ENCODE measurements at places on chromosomes 11 and 22. TPM values are rescaled to one million over a fixed set of nuclear protein-coding genes. Genes with fewer than 3 reads are reported as not detected.

Gene TMA7B
- 4.4 TPM for total RNA-seq

DNA sequence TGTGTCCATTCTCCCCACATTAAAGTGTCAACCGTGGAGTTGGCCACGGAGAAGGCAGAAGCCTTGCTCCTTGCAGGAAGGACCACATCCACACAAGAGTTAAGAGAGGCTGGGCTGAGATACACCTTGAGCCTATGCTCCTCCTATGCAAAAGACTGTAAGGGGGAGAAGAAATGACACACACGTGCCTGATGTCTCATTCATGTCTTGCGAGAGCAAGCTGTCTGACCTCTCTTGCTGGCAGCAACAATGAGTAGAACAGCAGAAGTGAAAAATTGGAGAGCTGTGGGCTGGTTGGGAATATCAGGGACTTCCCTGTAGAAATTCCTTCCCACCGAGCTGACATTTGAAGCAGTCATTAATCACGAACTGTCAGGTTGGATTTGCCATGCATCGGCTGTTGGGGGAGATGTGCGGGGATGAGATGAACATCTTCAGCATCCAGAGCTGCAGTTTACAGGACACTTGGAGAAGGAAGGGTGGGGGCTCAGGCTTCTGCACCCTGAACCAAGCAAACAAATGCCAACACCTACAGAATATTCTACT is 139.3 kb downstream of the MYO18B start:
- no peak for ATAC-seq

- ATAC-seq = no peak
Observed at GRCh38 chr22:45911601-45912271, 65.2 kb downstream of the WNT7B start.

DNA sequence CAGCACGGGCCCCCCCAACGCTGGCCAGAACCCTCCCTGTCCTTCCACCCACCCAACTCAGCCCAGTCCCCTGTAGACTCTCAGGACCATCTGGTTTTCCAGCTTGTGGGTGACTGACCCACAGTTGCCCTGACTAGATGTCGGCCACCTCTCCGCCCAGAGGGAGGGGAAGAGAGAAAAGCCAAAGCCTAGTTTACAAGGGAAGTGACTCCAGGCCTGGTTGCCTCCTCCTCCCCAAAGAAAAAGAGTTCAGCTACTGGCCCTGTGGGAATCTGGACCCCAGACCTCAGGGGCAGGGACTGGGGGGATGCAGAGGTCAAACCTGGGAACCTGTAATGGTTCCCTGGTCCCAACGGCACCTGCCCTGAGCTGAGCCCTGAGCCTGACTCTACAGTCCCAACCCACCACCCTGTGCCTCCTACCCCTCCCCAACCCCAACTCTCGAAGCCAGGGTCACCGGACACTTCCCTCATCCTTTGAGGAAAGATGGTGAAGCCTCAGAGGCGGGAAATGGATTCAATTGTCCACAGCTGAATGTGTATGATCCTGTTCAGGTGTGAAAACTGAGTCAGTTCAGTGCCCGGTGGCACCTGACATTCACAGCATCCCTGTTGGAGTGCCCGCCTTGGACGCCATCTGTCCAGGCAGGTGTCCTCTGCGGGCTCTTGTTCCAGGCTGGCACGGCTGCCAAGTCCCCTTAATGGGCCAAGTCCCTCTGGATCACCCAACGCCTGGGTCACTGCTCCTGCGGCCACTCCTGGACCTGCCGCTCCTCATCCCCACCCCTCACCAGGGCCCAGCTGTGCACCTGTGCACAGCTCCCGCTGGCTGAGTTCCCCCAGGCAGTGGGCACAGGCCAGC is 21.0 kb upstream of the WNT7B start:
- ATAC-seq = no peak

GRCh38 chr22:30474683-30475424 is 3.0 kb upstream of the SEC14L3 start:
- peak; percentile 59 for ATAC-seq

Gene MMP11
- total RNA-seq = 0.50 TPM

Gene OR56A1
- not detected for total RNA-seq

Gene MIOX
- total RNA-seq = 0.53 TPM

DNA sequence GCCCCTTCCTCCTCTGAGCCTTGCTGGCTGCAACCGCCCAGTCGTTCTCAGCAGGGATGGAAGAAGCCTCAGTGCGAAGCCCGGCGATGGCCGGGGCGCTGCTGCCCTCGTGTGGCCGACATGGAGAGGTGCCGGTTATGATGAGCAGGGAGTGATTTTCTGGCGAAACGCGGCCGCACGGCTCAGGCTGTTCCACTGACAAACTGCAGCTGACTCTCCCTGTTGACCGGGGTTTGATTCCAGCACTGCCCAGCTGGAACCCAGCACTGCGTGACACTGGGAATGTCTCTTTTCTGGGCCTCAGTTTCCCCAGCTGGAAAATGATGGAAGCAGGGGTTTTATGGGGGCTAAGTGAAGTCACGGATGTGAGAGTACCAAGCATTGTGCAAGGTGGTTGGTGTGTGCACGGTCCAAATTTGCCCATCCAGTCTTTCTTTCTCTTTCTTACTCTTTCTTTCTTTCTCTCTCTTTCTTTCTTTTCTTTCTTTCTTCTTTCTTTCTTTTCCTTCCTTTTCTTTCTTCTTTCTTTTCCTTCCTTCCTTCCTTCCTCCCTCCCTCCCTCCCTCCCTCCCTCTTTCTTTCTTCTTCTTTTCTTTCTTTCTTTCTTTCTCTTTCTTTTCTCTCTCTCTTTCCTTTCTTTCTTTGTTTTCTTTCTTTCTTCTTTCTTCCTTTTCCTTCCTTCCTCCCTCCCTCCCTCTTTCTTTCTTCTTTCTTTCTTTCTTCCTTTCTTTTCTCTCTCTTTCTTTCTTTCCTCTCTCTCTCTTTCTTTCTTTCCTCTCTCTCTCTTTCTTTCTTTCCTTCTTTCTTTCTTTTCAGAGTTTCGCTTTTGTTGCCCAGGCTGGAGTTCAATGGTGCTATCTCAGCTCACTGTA is 25.8 kb upstream of the MPPED1 start:
- ATAC-seq = peak; percentile 92

DNA sequence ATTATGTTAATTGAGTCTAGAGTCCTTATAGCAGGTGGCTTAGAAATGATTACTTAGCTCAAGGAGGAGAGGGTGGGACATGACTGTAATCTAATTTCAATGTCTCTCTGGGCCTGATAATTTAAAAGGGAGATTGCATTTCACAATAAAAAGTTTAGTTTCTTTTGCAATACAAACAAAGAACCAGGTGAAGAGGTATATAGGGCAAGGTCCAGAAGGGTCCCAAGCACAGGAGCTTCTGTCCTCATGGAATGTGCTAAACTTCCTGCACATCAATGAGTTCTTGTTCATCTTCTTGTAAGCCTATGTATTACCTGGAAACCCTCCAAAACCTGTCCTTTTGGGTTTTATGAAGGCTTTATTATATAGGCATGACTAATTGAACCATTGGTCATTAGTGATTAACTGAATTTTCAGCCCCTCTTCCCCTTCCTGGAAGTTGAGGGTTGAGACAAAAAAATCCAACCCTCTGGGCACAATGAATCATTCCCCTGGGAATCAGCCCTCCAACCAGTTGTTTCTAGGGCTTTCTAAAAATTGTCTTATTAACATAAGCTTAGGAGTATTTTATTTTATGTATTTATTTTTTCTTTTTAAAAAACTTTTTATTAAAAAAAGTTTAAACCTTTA is 37.6 kb downstream of the MS4A2 start:
- ATAC-seq = no peak

GRCh38 chr11:45853332-45854219 is 6.3 kb downstream of the CRY2 start:
- no peak for ATAC-seq

- ATAC-seq = no peak
Observed at GRCh38 chr11:25317216-25317615, 820.4 kb downstream of the LUZP2 start.

Gene MOGAT2
- not detected for total RNA-seq

- no peak for ATAC-seq
Observed at GRCh38 chr11:71184421-71185210, 67.8 kb downstream of the SHANK2 start.

Gene LIF
- total RNA-seq = 300 TPM

GRCh38 chr11:20311444-20311843 is 52.1 kb upstream of the HTATIP2 start:
- ATAC-seq = no peak

GRCh38 chr11:1845561-1846452 is 7.0 kb downstream of the TNNI2 start:
- peak; percentile 59 for ATAC-seq

- peak; percentile 80 for ATAC-seq
Observed at GRCh38 chr22:41557401-41558240, 3.2 kb upstream of the CSDC2 start.

DNA sequence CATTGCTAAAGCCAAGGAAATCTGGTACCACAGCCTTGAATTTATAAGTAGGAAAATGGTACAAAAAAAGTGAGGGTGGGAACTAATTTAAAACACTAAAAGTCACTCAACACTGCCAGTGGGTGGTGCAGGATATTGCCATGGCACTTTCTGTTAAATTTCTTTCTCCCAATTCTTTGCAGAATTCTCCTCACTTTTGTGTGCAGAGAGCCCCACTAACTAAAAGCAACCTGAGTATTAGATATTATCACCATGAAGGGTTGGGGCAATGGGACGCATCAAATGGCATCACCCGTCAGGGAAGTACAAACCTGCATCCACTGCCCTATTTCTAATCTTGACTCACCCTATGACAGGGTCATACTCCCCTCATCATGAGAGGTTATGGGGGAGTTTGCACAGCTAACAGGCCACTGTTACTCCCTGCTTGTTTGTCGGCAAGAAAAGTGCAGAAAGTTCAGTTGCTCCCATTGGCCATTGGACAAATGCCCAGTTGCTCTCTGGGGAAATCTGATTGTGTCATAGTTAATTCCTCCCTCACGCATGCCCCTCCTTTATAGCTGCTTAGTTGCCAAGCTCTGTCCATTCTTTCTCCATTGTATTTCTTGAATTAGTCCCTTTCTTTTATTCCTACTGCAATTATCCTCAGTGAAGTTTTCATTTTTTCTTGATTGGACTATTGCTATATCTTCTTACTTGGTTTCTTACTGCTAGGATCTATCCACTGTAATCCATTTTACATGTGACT is 93.8 kb upstream of the BLID start:
- ATAC-seq = no peak

- no peak for ATAC-seq
Observed at GRCh38 chr11:126608658-126609057, 253.2 kb downstream of the ST3GAL4 start.

Gene APOBEC3H
- total RNA-seq = 20.6 TPM

Gene UBQLNL
- total RNA-seq = not detected

GRCh38 chr11:61265357-61265756 is 24.4 kb downstream of the PGA5 start:
- no peak for ATAC-seq

GRCh38 chr22:16961477-16962186 is 46.4 kb downstream of the GAB4 start:
- no peak for ATAC-seq

GRCh38 chr11:24623121-24623520 is 126.3 kb downstream of the LUZP2 start:
- no peak for ATAC-seq

- ATAC-seq = peak; percentile 66
Observed at GRCh38 chr11:74086242-74086884, 77.5 kb upstream of the UCP3 start.

DNA sequence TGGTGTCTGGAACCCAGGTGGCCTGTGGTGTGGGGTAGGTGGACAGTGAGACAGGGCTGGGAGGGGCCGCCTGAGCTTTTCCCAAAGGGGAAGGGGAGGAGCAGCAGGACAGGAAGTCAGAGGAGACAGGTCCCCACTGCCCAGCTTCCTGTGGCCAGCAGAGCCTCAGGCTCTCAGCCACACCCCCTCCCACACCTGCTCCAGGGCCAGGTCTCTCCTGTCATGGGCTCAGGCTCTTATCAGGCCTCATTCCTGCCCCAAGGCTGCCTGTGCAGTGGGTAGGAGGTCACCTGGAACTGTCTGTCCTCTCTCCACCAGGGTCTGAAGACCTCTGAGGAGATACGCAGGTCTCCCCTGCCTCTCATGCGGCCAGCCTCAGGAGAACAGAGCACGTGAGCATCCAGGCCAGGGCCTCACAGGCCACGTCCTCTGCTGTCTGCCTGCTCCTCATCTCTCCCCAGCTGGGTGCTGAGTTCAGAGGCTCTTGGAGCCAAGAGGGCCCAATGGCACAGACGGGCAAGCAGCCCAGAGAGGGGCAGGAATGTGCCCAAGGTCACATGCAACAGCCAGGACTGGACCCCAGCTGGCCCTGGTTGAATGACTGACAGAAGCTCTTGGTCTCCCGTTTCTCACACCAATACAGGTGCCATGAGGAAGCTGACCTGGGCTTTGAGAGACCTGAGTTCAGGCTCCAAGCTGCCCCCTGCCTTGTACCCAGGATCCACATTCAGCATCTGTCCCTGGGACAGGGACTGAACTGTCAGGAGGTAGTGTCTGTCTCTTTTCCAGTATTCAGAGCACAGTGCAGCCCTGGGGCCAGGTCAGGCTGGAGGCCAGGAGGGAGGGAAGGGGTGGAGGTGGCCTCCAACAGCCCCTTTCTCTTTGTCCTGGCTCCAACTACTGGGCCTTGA is 16.7 kb downstream of the STARD10 start:
- ATAC-seq = no peak

DNA sequence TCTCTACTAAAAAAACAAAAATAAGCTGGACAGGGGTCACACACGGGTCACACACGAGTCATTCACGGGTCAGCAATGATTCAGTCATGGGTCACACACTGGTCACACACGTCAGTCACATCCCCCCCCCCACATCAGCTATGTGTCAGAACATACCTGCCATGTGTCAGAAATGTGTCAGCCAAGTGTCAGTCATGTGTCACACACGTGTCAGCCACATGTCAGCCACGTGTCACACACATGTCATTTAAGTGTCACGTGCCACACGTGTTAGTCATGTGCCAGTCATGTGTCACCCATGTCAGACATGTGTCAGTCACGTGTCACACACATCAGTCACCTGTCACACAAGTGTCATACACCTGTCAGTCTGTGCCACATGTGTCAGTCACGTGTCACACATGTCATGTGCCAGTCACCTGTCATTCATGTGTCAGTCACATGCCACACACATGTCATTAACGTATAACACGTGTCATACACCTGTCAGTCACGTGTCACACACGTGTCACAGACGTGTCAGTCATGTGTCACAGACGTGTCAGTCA is 28.7 kb upstream of the MMP20 start:
- peak; percentile 32 for ATAC-seq

DNA sequence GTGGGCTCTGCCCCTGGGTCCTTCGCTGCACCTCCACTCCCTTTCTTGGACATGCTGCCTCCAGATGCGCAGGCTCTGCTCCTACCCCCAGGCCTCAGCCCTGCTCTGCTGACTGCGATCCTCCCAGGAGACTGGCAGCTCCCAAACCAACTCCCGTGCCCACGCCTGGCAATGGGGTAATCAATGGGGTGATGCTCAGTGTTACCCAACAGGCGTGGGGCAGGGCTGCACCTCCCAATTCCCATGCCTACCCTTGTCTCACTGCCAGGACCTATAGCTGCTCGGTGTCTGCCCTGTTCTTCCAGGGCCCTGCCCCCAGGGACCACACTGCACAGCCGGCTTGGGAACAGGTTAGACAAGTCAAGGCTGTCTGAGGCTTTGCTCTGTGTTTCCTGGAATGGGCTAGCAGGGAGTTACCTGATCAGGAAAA is at the start of gene ALDH3B2:
ALDH3B2 (minus strand) TSS at position 182 of the 430 bp plus-strand sequence. CDS start 7,688 bp downstream, outside the sequence.
- ATAC-seq = no peak
